ENCODE measurements at places on chromosomes 11 and 22.

GRCh38 chr11:62682518-62682917 is 3.6 kb upstream of the UBXN1 start:
- DNase-seq = no peak

DNA sequence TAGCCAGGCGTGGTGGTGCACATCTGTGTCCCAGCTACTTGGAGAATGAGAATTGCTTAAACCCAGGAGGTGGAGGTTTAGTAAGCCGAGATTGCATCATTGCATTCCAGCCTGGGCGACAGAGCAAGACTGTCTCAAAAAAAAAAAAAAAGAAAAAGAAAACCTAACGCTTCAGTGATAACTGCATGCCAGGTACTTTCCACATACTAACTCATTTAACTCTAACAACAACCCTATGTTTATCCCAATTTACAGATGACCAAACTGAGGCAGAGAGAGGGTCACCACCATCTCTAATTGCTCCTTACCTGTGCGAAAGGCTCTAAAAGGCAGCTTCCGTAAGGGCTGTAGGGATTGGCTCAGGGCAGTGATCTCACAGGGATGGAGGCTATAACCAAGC is 11.6 kb downstream of the PISD start:
- DNase-seq = peak; percentile 88

- no peak for DNase-seq
Observed at GRCh38 chr11:3001496-3001895, 9.4 kb upstream of the NAP1L4 start.

DNA sequence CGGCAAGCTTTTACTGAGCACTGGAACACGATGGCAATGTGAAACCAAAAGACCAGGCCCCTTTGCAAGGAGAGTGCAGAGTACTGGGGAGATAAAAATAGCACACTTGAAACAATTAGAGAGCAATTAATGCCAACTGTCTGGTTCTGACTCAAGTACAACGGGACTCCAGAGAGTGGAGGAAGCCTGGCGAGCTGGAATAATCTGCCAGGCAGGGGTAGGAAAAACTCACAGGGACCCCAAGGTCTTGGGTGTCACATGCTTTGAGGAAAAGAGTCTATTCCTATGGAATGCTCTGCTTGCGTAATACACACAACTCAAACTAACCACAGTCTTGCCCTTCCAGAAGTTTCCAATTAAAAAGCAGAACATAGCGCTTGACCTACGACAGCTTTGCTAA is 113.0 kb upstream of the CLMP start:
- peak; percentile 92 for DNase-seq

- DNase-seq = no peak
Observed at GRCh38 chr11:122696662-122697061, 41.1 kb downstream of the UBASH3B start.

GRCh38 chr11:62665599-62666258 is 617 bp downstream of the CSKMT start:
- DNase-seq = peak; percentile 53

- DNase-seq = no peak
Observed at GRCh38 chr22:20194681-20195593, 44.1 kb upstream of the CCDC188 start.

DNA sequence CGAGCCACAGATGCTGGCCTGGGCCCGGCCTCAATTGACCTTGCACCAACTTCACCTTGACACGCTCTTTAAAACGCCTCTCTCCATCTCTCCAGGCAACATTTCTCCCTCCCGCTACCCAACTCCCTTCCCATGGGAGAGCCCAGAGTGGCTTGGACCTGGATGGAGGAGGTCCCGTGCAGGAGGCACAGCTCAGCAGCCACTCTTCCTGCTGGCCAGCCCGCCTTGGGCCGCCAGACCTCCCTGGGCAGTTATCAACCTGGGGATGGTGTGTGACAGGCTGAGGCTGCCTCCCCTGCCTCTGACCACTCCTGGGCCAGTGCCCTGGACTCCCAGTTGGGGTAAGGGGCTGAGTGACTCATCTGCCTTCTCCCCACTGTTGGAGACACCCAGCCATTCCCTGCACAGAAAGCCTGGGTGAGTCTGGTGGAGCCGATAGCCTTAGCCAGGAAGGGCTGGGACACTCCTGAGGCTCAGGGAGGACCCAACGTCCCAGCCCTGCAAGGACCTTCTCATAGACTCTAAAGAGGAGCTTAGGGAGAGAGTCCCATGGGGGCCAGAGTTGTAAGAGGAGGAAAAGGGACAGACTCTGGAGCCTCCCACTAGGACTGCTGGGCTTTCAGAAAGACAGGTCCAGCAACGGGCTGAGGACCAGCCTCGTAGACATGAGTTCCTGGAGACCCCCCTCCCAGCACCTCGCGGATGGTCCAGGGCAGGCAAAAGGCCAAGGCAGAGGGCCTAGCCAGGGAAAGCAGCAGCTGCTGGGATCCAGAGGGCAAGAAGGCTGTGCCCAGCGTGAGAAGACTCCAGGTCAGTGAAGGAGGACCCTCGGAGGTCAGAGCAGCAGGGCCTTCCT is 131.7 kb downstream of the CEP164 start:
- DNase-seq = no peak

- no peak for DNase-seq
Observed at GRCh38 chr22:20937794-20938671, 20.8 kb downstream of the CRKL start.

DNA sequence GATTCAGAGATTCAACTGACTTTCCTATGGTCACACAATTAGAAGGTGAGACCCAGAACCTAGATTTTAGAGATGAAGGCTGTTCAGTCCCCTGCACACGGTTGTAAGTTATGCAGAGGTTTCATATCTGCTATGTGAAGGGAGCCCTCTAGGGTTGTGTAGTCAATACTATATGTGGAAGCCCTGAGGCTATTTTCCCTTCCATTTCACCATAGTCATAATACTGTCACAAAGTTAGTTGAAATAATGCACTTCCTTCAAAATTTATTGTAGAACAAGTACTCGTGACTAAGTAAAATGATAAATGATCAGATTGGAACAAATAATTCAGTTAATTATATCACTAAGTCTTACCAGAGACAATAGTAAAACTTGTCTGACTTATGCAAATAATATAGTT is 48.8 kb downstream of the ENDOD1 start:
- DNase-seq = no peak

GRCh38 chr11:17897495-17897894 is 115.4 kb downstream of the SERGEF start:
- DNase-seq = no peak

DNA sequence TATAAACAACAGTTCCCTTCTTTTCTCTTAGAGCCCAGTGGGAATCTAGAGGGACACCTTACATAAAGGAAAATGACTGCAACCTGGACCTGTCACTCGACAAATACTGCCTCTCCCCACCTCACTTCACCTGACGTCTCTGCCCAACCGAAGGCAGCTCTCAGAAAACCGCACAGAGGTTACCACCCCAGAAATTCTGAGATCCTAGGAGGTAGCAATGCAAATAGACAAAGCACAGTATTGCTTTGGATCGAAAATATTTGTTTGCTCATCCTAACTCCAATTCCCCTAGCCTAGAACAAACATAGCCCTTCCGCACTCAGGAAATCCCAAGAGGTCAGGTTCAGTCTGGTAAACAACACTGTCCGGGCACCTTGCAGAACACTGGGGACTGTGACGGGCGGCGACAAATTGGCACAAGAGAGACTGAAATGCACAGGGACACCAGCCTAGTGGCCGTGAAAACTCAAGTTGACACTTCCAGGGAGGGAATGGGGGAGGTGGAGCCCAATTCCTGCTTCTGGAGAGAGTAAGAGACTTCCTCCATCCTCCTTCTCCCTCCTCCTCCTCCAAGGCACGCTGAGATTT is 420 bp upstream of the TRIM44 start:
- DNase-seq = no peak

DNA sequence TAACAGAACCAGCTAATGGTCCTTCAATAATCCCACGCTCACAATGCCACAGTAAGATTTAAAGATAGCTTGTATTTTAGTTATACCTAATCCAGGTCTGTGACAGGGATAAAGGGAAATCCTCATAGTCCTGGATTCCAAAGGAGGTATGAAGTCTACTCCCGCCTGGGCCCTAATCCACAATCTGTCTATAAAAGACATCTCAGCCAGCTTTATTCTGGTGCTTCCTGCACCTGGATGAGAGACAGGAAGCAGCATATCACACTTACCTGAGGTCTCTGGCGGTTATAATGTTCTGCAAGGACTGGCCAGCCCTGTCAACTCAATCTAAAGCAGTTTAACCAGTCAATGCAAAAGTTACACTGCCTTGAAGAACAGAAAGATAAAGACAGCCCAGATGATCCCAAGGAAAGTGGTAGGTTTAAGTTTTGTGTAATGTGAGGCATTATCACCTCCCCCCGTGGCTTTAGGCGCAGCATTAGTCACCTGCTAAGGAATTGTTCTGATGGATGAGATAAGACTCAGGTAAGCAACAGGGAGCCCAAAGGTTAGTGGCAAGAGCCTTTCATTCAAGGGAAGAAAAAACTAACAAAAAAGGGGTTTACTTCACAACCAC is 57.6 kb downstream of the PLEKHA7 start:
- DNase-seq = no peak

GRCh38 chr11:18312663-18313420 is 9.1 kb downstream of the HPS5 start:
- DNase-seq = peak; percentile 77

DNA sequence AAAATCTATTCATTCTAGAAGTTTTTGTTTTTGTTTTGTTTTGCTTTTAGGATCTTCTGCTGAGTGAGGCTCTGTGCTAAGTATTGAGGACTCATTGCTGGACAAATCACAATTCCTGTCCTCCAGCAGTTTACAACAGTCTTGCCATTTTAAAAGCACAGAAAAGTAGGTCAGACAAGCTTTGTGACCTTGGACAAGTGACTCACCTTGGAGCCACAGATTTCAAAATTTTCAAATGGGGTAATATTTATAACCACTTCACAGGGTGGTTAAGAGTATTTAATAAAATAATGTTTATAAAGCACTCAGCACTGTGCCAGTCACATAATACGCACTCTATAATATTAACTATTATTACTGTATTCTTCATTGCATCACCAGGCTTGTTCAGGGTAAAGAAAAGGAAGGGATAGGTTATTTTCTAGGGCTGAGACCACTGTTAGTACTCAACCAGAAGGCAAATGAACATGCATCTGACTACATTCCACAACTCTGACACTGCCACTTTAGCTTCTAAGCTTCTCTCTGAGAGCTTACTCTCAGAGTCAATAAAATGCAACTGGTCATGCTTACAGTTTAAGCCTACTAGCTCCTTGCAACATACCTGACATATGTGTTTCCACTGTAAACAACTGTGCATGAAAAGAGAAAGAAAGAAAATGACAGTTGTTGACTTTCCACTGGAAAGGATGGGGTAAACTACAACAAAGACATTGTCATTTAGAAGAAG is 63.2 kb upstream of the FIBIN start:
- DNase-seq = peak; percentile 86

GRCh38 chr11:114079511-114080065 is 20.1 kb downstream of the ZBTB16 start:
- DNase-seq = no peak

DNA sequence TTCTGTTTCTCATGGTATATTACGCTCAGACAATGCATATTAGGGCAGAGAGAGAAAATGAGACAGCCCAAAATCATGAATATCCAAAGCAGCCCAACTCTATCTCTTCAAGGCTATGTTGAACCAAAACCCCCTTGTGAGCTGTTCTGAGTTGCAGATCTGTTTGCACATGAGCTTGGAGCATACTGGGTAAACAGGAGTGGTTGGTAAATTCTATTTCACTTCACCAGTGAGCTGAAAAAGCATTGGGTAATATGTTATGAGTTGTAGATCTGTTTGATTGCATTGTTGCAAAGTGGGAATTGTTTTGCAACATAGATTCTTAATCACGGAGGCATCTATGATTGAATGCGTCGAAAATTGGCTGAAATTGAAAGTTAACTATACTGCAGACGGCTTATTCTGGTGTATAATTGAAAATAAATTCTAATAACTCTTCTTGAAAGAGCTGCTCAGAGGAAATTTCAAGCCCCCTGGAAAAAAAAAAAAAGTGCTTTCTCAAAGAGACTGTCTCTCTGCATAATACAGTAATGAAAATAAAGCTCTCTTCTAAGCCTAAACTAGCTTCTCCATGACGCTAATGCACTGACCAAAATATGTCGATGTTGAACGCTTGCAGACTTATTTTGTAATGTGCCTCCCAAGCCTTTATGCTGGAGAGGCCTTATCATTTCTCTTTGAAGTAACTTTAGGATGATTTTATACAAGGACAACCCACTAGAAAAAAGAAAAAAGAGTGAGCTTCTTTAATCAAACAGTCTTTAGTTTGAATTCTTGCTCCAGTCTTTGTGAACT is 263.7 kb downstream of the NTM start:
- no peak for DNase-seq

- peak; percentile 56 for DNase-seq
Observed at GRCh38 chr22:24200619-24201212, 19.4 kb downstream of the SUSD2 start.

- DNase-seq = peak; percentile 70
Observed at GRCh38 chr11:19742588-19743292, 30.1 kb downstream of the NAV2 start.

GRCh38 chr11:109796253-109796652 is 296.9 kb upstream of the ZC3H12C start:
- no peak for DNase-seq

GRCh38 chr11:33777906-33778305 is 3.6 kb upstream of the FBXO3 start:
- DNase-seq = no peak

DNA sequence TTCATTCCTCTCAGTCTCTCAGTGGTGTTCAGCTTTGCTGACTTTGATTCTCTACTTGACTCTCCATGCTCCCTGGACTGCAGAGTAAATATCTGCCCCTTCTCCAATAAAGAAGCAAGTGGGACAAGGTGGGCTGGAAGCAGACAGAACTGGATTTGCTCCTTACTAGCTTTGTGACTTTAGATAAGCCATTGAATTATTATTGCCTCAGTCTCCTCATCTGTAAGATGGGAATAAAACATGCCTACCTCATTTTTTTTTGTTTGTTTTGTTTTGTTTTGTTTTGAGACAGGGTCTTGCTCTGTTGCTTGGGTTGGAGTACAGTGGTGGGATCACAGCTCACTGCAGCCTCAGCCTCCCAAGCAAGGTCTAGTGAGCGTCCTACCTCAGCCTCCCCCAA is 44.6 kb downstream of the WT1 start:
- no peak for DNase-seq

- no peak for DNase-seq
Observed at GRCh38 chr11:118209033-118209432, 15.8 kb downstream of the JAML start.

DNA sequence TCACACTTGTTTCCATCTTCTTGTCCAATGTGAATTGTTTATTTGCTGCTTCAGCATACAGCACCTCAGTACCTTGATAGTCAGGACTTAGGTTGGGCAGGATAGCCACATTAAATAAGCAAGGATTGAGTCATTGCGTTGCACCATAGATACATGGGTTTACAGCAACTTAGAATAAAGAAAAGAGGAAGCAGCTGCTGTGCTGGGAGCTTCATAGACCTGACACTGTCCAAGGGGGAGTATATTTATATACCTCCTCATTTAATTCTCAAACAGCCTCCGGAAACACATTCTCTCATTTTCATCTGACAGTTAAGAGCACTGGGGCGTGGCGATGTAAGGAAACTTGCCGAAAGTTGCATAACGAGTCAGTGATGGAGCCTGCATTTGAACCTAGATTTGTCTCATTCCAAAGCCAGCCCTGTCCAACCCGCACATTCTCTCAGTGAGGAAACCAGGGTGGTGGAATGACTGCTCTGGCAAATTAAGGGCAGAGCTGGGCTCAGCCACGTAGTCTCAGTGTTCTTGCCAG is 42.2 kb downstream of the UBASH3B start:
- DNase-seq = peak; percentile 68
